Myocyte (in vitro differentiated cells): ENCODE measurements at places on chromosomes 11 and 22.

GRCh38 chr11:69452206-69452987 is 29.1 kb upstream of the LINC01488 start:
- no peak for DNase-seq

GRCh38 chr22:27638329-27639233 is 163.0 kb downstream of the MN1 start:
- no peak for DNase-seq

DNA sequence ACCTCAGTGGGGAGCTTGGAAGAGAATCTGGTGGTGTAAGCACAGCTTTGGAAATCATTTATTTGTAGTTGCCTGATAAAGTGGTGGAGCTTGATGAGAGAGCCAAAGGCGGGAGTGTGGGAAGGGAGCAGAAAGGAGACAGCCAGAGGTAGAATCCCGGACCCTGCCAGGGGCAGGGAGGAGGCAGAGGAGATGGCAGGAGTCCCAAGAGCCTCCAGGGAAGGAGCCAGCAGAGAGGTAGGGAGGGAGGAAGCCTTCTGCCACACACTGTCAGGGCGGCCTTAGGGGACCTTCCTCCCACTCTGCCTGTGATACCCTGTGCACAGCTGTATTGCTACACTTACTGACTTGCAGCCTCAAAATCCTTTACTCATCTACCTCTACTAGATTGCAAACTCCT is 15.4 kb downstream of the SCUBE2 start:
- no peak for DNase-seq

DNA sequence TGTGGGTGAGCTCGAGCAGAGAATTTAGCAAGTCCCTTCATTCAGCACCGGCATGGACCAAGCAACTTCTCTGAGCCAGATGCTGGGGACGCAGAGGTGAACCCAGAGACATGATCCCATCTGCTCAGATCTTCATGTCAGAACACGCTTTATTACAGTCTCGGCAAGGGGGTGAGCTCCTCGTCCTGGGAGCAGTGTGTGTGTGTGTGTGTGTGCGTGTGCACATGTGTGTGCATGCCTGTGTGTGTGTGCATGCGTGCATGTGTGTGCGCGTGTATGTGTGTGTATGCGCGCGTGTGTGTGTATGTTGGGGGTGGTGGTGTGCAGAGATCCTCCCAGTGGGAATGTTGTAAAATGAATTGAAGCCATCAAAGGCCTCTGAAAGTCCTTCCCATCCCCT is 9.8 kb downstream of the MIAT start:
- no peak for DNase-seq

- peak; percentile 65 for DNase-seq
Measured at GRCh38 chr11:108616549-108616948, 23.0 kb upstream of the EXPH5 start.

GRCh38 chr11:68298659-68299516 is 13.5 kb upstream of the LRP5 start:
- no peak for DNase-seq

DNA sequence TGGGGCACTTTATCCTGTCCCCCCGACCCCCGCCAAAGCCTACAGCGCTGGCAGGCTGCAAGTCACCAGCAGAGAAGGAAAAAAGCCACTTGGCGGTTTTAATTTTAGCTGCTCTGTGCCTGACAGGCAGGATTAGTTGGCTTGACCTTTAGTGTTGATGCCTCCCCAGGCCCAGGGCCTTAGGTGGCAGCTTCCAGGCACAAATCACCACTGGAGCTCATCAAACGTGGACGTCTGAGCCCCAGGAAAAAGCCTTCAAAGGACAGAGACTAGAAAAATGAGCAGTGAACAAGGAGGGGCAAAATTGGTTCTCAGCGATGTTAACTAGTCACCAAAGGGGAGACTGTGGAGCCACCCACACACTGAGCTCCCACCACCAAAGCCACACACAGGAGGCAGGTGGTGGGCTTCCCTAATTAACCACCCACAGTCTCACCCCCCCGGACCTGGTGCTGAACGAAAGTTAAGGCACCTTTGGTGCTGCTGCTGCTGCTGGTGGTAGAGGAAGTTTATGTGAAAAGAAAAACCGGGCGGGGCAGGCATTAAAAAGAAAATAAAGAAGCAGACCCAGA is 4.4 kb upstream of the PYGM start:
- no peak for DNase-seq

GRCh38 chr11:29005401-29005980 is 897.3 kb downstream of the METTL15 start:
- DNase-seq = no peak

GRCh38 chr22:19359554-19360299 is 68.2 kb upstream of the CLTCL1 start:
- no peak for DNase-seq

- DNase-seq = no peak
Measured at GRCh38 chr11:69533296-69534165, 52.1 kb downstream of the LINC01488 start.

DNA sequence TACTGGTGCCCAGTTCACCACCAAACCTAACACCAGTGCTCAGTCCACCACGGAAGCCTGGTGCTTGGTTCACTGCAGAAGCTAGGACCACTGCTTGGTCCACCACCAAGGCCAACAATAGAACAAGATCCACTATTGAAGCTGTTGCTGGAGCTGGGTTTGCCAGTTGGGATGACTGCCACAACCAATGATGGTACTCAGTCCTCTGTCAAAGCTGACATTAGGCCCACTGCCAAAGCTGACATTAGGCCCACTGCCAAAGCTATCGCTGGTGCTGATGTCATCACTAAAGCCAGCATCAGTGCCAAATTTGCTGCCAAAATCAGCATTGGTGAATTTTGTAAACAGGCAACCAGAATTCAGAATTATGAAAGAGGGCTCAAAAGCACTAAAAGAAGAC is 1850.2 kb upstream of the RAG2 start:
- peak; percentile 25 for DNase-seq

- no peak for DNase-seq
Measured at GRCh38 chr22:31945443-31945855, 1.1 kb downstream of the YWHAH start.

GRCh38 chr11:113104691-113105251 is 143.6 kb downstream of the NCAM1 start:
- no peak for DNase-seq

DNA sequence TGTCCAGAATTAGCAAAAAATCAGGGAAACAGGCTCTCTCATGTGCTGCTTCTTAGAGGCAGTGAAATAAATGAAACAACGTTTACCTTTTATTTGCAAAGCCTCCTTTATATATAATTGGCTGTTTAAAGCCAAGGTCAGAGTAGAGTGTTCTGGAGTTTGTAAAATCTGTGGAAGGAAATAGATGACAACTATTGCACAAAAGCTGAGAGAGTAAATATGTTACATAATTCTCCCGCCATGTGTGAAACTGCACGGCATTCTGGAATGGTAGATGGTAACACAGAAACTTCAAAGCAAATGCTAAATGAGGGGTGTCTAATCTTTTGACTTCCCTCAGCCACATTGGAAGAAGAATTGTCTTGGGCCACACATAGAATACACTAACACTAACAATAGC is 51.5 kb upstream of the FGF3 start:
- no peak for DNase-seq
